ENCODE measurements at places on chromosomes 7 and 10.

DNA sequence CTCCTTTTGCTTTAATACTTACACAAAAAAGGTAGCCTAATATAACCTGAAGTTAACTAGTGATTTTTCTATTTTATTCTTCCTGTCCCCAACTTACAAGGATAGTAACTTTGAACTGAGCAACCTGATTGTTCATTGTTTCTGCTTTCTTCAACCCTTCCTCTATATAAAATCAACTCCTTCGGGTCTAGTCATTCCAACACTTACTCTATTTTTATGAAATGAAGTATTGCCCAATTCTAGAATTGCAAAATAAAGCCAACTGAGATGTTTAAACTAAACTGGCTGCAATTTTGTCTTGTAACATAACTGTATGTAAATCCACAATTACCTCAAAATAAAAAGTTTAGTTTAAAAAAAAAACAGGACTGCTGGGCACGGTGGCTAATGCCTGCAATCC, 20.3 kb upstream of the DNA2 start:
- no peak for DNase-seq

- no peak for DNase-seq
Measured at GRCh38 chr7:56092789-56093531, at the start of gene PHKG1. Gene PHKG1 (minus strand): TSS chr7:56092952. CDS start chr7:56088941, 4,011 bp downstream.

DNA sequence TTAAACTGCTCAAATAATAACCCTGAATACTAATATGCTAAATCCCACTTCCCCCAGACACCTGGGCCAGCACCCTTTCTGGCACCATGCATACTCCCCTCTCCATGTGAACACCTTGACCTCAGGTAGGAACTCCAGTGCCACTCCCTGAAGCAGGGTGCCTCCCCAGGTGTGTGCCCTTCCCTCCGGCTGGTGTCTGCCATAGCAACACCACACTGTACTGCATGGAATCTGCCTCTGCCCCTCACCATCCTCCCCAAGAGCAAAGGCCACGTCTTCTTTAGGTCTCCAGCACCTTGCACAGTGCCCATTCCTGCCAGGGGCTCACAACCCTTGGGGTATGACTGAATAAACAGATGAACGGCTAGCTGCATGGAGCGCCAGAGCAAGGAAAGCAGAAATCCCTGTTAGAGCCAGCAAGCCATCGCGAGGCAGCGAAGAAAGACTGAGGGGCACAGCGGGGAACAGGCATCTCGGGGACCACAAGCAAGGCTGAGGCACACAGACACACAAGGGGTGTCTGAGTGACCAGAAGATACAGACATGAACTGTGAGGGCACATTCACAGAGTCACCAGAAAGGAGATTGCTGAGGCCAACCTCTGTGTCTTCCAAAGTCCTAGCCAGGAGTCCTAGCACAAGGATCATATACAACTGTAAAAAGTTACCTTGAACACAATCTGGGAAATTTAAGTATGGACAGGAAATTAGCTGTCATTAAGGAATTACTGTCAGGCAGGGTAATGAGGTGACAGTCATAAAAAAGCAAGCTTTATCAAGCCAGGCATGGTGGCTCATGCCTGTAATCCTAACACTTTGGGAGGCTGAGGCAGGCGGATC, 25.7 kb downstream of the COBL start:
- DNase-seq = no peak

- DNase-seq = no peak
Measured at GRCh38 chr7:42236976-42237810, at the start of gene GLI3. Gene GLI3 (minus strand): TSS chr7:42237209. CDS start chr7:42223253, 13,956 bp downstream.

GRCh38 chr10:69332278-69333010, 54.1 kb downstream of the HK1 start:
- DNase-seq = no peak
